ENCODE measurements at places on chromosomes 2 and 18.

DNA sequence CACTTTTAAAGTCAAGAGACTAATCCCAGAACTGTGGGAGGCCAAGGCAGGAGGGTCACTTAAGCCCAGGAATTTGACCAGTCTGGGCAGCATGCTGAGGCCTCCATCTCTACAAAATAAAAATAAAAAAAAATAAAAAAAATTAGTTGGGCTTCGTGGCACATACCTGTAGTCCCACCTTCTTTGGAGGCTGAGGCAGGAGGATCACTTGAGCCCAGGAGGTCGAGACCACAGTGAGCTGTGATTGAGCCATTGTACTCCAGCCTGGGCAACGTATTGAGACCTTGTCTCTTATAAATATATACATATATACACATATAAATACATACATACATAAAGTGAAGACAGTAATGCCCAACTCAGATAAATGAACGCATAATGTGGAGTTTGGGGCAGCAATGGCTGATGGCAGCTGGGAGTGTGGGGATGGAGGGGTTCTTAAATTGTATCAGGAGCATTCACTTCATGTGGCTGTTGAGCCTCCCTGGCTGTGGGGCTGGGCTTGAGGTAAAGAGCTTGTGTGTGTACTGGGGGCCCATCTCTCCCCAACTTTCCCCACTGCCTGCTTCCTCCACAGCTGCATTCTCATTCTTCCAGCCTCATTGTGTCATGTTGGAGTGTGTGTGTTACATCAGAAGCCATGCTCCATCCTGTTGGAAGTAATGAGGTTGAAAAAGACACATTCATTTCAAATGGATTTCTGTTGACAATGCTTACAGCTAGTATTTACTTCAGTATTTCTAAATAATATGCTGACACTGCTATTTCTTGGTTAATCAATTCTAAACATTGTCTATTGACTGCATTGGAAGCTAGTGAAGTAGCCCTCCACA is 96.5 kb upstream of the HS6ST1 start:
- DNase-seq = no peak

GRCh38 chr2:26471289-26471688 is 6.6 kb downstream of the OTOF start:
- no peak for DNase-seq

DNA sequence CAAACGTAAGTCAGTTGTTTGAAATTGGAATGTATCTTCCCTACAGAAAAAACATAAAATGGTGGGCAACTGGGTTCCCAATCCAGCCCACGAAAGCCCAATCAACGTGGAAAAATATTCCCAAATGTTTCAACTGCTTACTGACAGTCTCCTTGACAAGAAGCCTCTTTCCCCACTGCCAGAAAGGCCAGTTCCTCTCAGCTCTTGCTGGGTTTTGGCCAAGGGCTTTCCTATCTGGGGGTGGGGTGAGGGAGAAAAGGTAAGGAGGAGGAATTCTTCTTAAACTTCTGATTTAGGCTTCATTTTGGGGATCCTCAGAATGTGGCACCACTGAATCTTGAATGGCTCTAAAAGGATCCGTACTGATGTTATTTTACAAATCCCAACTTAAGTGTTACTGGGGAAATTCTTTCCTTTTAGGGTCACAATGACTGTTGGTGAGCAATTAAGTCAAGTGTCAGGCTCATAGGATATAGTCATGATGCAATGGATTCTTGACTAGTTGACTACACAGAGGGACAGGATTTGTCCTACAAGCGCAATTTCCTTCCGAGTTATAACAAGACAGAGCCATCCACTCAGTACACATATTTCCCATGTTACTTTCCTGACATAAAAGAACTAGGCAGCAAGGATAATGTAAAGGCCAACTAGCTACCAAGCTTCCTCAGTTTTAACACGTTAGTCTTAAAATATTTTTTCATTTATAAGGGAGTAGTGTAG is 73.6 kb downstream of the SPRED2 start:
- DNase-seq = no peak

- DNase-seq = no peak
Observed at GRCh38 chr2:200728630-200729029, 83.1 kb upstream of the BZW1 start.

DNA sequence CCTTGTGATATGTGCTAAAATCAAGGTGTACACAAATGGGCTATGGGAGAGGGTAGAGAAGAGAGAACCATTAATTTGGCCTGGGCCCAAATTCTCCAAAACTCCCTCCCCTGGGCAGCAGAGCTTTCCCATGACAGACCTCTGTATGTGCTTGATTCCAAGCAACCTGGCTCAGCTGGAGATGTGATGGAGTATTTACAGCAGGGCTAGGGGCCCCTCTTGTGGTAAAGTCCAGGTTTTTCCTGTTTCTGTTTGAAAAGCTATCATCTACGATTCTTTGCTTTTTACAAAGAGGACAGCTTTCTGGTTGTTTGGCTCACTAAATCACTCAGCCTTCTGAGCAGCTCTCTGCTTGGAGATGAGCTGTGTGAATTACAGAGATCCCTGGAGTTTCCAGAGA is 40.3 kb downstream of the KCNS3 start:
- no peak for DNase-seq

DNA sequence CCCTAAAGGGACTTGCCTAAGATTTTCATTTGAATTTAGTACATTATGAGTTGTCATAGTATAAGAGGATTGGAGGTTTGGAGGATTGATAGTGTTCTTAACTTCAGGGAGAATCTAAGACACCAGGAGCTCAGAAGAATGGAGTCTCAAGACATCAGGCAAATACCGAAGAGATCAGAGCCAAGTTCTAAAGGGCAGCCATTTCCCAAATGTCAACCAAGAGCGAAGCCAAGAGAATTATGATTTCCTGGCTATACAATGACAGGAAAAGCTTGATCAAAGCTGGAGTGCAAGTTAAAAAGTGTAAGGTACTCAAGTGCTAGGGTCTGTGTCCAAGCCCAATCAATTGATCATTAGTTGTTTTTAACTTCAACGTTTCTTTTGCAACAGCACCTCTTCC is 283.0 kb upstream of the FN1 start:
- no peak for DNase-seq

GRCh38 chr2:109402180-109402579 is 211.6 kb downstream of the SEPTIN10 start:
- no peak for DNase-seq

DNA sequence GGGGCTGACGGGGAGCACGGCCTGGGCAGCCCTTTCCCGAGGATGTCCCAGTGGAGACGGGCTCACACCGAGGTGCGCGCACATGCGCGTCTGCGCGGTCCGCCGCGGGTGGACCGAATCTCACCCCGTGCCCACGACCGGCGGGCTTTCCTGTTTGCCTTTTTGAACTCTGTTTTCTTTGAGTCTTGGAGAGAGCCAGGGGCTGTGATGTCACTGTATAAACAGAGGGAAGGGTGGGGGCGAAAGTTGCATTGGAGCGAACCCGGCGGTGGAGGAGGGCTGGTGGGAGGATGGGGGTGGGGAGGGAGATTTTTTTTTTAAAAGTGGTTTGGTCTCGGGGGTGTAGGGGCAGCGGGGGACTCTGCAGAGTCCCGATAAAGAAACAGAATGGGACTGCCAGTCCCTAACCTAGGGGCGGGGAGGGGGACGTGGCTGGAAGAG is 141.2 kb upstream of the CTAGE1 start:
- no peak for DNase-seq

DNA sequence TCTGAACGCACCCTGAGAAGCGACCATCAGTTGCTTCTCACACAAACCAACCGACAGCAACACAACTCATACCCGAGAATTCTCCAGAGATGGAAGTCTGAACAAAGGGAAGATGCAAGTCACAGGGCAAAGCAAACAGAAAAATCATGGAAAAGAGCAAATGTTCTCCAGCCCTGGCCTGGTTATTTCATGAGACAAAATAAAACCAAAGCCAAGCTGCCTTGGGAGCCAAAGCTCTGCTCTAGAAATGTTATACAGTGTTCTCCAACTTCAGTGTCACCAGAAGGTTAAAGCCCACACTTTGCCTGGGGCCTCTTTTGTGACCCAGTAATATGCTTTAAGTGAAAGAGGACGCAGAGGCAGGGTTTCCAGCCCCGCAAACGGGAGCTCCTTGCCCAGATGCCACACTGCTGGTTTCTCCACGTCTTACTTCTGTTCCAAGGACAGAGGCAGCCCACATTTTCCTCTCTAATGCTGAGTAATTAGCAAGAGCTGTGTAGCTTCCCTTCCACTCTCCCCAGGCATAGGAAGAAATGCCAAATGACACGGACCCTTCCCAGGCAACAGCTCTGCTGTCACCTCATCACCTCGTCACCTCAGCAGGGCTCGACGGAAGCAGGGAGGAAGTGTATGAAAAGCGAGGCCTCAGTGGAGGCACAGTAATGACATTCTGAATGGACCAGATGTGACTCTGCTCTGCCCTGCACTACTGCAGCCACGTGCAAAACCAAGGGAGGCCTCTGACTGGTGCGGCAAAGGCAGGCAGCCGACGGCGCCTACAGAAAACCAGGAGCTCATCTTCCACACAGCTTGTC is 64.7 kb downstream of the FBXO15 start:
- no peak for DNase-seq

DNA sequence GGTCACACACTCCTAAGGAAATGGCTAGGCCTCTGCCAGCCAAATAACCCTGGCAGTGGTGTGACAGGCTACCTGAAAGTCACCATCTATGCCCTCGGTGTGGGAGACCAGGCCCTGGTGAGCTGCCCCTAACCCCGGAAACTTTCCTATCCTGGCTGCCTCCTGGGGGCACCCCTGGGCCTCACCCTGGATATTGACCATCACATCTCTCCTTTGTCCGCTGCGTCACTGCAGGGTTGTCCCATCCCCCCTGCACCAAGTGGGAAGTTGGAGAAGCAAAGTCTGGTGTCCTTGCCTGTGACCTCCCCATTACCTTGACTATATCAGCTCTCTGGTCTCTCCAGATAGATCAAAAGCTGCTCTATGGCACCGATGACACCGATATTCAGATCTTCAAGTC is 18.8 kb downstream of the FER1L5 start:
- no peak for DNase-seq

- no peak for DNase-seq
Observed at GRCh38 chr2:200308546-200309295, 2.2 kb downstream of the SPATS2L start.

GRCh38 chr2:225025917-225026571 is 16.2 kb downstream of the DOCK10 start:
- no peak for DNase-seq

DNA sequence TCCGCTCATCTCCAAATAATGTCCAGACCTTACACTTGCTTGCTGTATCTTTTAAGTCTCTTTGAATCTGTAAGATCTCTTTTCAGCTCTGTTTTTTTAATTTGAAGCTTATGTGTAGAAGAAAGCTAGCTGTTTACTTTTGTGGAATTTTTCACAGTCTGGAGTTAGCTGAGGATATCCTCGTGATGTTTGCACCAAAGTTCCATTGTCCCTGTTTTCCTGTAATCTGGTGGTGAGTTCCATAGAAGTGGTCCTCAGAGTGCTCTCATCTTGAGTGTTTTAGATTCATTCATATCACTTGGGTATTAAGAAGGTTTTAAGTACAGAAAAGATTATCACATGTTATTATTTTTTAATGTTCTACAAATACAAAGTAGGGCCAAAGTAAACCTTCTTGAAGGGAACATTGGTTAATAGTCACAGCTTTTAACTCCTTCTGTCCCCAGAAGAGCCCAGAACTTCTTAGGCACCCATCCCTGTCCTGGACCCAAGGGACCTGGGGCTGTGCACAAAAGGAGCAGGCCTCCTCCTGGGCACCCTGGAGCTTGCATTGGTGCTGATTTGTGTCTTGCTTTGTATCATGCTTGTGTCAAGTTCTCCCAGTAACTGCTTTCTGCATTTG is 15.0 kb downstream of the MLPH start:
- no peak for DNase-seq

DNA sequence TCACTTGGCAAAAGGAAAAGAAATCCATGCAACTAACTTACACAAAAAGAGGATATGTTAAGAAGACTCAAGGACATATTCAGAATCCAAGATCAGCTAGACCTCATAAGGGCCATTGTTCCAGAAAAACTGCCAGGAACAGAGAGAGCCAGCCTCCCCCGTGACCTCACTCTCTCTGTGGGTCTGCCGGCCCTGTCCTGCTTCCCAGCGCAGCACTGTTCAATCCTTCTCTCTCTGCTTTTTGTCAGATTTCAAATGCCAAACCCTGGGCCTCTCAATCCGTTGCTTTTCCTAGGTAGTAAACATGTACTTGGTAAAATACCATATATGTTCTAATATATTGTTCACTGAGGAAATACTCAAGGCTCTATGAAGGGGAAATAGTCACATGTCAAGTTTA is 40.0 kb upstream of the ACKR3 start:
- DNase-seq = no peak

GRCh38 chr2:241372361-241372992 is 16.4 kb downstream of the FARP2 start:
- DNase-seq = no peak

- no peak for DNase-seq
Observed at GRCh38 chr2:59806486-59806885, 747.0 kb downstream of the BCL11A start.

DNA sequence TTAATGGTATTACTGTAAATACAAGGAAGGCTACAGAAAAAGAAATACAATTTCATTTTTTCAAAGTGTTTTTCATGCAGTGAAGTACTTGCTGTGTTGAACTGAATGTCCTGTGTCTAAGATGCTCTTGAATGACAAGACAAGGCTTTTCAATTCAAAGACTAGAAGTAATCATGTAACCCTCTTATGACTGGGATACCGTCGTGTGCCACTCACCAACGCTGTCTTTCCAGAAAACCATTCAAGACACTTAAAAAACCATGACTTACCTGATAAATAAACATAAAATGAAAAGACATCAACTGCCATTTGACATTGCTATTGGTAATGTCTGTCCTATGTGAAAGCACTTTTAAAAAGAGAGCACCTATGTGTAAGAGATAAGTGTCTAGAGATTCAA is 183.1 kb upstream of the DPP10 start:
- no peak for DNase-seq
